ENCODE measurements at places on chromosomes 4 and X.

DNA sequence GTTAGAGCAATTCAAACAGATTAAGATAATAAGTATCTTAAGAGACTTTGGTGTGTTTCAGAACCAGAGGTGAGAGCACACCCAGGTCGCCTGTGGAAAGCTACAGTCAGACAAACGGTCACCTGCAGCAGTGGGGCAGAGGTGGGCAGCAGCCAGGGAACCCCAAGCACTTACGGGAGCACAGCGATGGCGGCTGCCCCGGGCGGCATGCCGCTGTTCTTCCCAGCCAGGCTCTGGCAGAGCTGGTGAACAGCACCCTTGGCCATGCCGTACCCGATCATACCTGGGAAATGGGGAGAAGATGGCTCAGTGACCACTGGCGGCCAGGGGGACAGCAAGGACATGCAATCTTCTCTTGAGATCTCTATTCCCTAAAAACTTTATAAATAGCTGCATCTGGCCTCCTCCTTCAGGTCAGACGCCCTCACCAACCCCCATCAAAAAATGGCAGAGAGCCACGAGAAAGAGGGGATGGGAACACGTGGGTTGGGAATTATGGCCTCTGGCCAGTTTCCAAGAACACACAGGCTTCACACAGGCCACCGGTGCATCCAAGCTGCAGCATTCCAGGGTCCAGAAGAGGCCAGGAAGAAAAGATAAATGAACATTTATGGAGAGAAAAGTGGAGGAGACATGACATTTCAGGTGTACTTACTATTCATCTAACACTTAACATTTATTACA is 19.7 kb downstream of the QDPR start:
- DNase-seq, result no peak

- DNase-seq, result no peak
Measured at GRCh38 chr4:175716961-175717360, 95.1 kb downstream of the GPM6A start.

- DNase-seq, result no peak
Measured at GRCh38 chr4:168605411-168605810, 108.6 kb downstream of the PALLD start.

DNA sequence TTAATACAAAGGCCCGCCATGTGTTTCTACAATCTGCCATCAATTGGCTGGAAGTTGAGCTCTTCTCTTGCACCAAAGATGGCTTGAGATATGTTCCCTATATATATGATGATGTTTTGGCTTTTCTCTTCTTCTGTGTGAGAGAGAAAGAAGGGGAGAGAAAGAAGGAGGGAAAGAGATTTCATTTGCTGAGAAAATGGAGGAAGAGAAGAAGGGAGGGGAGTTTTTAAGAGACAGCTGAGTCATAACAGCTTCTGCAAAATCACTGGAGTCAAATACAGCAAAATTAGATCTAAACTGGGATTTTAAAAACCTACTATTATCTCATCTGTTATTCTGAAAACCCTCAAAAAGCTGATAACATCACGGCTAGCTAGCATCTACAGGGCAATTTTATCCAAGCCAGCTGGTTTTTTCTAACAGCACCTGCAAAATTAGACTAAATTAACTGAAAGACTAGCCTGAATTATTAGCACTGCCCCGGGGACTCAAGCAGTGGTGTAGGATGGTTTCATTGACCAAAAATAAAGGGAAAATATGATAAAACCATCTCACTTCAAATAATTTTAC is 647.6 kb upstream of the ACTRT1 start:
- no peak for DNase-seq

- DNase-seq, result no peak
Measured at GRCh38 chrX:133085785-133086184, 11.1 kb downstream of the USP26 start.

GRCh38 chr4:115030281-115030680 is 83.1 kb downstream of the NDST4 start:
- no peak for DNase-seq

DNA sequence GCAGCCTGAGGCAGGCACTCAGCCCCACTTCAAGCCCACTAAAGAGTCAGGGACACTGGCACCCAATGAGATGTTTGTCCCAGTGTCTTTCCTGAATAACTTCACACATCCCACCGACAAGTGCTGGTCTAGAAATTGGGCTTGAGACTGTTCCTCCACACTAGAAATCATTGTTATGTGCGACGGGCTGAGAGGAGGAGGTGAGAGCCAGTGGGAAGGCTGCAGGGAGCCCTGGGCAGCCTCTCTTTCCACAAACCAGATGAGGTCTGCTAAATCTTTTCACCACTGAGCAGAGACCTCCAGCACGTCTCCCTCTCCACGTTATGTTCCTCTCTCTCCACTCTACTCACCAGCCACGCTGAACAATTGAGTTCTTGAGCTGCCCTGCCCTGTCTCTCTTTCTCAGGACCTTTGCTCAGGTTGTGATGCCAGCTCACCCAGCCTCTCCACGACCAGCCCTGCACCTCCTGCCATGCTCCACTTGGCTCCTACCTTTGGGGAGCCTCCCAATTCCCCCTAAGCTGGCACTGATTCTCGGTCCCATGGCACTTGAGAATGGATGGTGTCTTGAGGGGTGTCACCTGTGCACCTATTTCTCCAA is 8.4 kb downstream of the SCD5 start:
- DNase-seq, result no peak

DNA sequence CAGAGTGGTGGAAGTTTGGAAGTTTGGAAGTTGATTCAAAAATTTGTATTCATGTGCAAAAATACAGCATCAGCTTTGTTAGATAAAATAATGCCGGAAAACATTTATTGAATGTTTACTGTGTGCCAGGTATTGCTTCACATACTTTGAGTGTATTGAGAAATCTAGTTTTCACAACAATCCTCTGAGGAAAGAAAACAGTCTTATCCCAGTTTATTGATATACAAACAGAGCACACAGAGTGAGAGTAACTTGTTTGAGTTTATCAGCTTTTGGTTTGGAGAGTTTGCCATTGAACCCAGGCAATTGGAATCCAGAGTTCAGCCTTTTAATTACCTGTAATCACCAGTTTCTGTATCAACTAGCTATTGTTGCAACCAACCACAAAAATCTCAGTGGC is 127.2 kb upstream of the RPS6KA3 start:
- DNase-seq, result no peak
